ENCODE measurements at places on chromosomes 5 and 9.

DNA sequence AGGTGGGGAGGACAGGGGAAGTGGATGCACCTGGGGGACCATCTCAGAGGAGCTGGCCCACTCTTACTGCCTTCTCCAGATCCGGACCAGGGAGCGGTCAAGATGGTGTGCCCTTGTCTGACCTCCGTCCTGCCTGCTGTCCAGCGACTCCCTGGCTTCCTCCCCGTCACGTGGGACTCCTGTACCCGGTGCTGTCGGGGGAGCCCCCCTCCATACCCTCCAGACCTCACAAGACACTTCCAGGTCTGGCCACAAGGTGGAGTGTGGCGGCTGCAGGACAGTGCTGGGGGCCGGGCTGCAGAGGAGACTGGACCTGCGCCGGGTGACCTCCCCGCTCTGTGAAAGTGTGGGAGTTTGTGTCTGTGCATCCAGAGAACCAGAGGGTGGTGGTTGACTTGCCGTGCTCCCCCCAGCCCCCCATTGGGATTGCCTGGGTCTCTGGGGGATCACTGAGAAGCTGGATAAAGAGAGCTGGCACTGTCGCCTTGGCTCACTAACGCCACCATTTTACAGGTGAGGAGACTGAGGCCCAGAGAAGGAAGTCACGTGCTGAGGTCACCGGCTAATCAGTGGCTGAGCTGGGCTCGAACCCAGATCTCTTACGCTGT is 1.9 kb upstream of the CRB2 start:
- DNase-seq, result peak; percentile 65

DNA sequence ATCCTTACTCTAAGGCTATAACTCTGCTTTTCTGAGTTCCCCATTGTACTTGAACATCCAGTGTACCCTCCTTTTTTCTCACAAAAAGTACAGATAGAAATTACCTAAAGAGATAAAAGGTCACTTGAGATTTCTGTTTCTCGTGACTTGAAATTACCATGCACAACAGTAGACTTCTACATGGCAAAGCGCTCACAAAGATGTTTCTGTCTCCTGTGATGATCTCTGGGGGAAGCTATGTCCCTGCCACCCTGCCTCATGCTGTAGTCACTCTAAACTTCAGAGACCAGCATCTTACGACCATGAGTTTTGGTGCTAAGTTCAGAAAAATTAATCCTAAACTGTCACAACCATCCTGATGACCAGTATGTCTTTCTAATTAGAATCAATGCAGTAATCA is 36.2 kb downstream of the NFIB start:
- no peak for DNase-seq

DNA sequence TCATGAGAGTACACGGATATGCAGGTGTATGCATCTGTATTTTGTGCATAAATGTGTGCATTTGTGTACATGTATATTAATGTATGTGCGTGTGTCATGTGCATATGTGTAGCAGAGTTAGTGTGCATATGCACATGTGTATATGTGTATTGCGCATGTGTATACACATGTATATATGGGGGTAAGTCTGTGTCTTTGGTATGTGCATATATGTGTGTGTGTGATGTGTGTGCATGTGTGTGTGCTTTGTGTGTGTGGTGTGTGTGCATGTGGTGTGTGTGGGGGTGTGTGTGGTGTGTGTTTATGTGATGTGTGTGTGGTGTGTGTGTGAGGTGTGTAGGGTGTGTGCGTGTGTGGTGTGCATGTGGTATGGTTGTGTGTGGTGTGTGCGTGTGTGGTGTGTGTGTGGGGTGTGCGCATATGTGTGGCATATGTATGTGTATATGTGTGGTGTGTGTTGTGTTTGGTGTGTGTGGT is 13.1 kb upstream of the CTSL start:
- no peak for DNase-seq

GRCh38 chr5:37323607-37324006 is 47.3 kb downstream of the NUP155 start:
- DNase-seq, result no peak
